ENCODE measurements at places on chromosomes 11 and 22.

GRCh38 chr22:42342426-42343120 lies 72.1 kb upstream of the TCF20 start:
- no peak for DNase-seq

GRCh38 chr22:44523981-44524759 lies 26.1 kb upstream of the RTL6 start:
- DNase-seq, result no peak

GRCh38 chr11:78710417-78710816 lies 135.8 kb upstream of the NARS2 start:
- DNase-seq, result no peak

- no peak for DNase-seq
These were observed 6.2 kb upstream of the LDLRAD3 start for GRCh38 chr11:35937700-35938099.

DNA sequence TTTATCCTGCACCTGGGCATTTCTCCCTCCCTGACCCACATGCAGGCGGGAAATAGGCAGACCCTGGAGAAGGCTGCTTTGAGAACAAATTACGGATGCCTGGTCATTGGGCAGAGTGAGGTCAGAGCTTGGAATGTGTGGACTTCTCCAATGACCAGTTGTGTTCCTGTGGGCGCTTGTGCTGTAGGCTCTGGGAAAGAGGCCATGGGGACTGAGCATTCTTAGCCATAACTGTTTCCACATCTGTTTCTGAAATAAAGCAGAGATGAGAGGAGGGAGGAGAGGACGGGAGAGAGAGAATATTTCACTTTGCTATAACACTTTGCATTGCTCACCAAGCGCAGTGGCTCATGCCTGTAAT lies 11.2 kb upstream of the TMEM184B start:
- DNase-seq, result no peak
